ENCODE measurements at places on chromosomes 1 and 21.

DNA sequence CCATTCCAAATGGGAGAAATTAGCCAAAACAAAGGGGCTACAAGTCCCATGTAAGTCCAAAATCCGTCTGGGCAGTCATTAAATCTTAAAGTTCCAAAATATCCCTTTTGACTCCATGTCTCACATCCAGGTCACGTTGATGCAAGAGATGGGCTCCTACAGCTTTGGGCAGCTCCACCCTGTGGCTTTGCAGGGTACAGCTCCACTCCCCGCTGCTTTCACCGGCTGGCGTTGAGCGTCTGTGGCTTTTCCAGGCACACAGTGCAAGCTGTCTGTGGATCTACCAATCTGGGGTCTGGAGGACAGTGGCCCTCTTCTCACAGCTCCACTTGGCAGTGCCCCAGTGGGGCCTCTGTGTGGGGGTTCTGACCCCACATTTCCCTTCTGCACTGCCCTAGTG, 130.2 kb downstream of the TPR start:
- DNase-seq, result no peak

- DNase-seq, result no peak
These were observed 43.0 kb upstream of the ADAMTS1 start for GRCh38 chr21:26888256-26888655.

DNA sequence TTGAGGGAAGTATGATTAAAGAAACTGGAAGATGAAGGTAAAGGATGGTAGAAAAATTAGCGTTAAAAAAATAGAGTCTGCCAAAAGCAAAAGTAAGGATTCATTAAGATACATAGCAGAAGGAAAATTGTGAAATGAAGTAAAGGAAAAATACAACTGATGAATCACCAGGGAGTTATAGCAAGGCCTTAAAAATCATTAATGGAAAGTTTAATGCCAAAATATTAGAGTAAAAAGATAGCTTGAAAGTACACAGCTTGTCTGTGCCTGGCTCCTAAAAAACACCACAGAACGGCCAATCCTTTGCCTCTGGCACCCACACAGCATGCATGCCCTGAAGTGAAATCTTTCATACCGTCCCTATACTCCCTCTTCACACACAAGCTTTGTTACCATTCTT, 66.9 kb upstream of the APOBEC4 start:
- DNase-seq, result no peak

- DNase-seq, result no peak
These were observed 24.4 kb upstream of the RGS5 start for GRCh38 chr1:163227126-163227525.

- no peak for DNase-seq
These were observed 55.2 kb downstream of the MTR start for GRCh38 chr1:236850077-236850979.

- DNase-seq, result no peak
These were observed 207.4 kb upstream of the NRIP1 start for GRCh38 chr21:15272171-15272570.

GRCh38 chr1:214022229-214022791, 34.5 kb downstream of the PROX1 start:
- no peak for DNase-seq

DNA sequence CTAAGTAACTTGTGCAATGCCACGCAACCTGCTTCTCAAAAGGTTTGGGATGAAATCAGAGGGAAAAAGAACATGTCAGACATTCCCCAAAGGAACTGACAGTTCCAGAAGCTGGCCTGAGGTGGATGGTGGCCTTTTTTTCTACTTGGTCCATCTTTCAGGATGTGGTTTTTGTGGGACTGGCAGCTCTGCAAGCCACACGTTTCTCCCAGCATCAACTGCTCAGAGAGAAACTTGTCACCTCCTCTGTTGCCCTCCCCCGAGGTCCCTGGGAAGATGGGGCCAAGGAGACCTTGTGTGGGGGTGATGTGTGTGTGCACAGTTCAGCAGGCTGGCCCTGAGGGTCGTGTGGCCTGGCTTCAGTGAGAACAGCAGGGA, 2.5 kb upstream of the DHRS3 start:
- no peak for DNase-seq

- DNase-seq, result no peak
These were observed 17.0 kb downstream of the S100A7 start for GRCh38 chr1:153443486-153443885.

GRCh38 chr1:93999840-94000415, 90.7 kb upstream of the GCLM start:
- DNase-seq, result no peak

DNA sequence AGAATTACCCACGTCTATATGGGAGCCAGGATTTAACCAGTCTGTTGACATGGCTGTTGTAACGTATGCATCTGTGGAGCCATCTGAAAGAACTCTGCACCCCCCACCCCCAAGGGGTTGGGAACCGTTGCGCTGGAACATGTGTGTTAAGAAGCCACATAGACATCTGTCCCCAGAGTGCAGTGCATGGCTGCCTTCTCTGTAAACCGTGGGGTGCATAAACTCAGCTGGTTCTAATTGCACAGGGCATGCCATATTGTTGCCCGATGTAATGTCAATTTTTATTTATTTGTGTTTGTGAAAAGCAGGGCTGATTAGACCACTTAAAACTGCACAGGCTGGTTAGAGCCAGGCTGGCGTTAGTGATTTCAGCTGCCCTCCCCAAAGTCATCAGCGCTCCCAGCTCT, 70.1 kb upstream of the ROR1 start:
- no peak for DNase-seq

DNA sequence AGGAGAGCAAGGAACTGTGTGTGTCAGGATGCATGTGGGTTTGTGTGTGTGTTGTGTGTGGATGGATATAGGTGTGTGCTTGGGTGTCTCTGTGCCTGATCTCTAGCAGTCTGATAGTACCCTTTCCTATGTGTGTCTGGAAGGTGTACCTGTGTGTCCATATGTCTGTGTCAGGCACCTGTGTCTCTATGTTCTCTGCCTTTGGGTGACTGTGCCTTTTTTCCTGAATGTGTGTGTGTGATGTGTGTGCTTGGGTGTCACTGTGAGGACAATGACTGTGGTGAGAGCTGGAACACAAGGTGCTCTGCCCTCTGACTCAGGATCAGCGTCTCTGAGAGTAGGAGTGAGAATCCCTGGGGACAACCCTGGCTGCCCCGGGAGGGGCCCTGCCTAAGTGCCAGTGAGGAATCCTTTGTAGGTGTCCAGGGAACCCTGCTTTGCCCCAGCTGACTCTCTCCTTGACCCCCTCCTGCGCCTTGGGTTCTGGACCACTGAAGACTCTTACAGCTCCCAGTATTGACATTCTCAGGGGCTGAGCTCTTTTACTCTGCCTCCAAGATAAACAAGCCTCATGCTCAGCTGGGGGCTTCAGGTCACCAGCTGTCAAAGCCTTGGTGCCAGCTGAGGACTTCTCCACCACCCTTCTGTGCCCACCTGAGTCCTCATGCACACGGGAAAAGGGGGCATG, 735 bp upstream of the EFNA3 start:
- DNase-seq, result no peak

DNA sequence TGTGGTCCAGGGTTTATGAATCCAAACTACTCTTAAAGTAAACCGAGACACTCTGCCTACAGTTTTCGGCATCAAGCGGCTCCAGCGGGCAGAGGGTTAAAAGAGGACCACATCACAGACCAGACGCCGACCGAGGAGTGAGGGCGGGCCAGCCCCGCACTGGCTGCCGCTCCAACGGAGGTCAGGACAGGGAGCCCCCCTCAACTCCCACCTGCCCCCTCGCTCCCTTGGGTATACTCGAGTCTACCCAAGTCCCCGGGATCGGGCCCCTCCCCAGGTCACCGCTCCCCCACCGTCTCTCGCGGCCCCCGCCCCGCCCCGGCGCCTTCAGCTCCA, 312 bp downstream of the ARNT start:
- no peak for DNase-seq

DNA sequence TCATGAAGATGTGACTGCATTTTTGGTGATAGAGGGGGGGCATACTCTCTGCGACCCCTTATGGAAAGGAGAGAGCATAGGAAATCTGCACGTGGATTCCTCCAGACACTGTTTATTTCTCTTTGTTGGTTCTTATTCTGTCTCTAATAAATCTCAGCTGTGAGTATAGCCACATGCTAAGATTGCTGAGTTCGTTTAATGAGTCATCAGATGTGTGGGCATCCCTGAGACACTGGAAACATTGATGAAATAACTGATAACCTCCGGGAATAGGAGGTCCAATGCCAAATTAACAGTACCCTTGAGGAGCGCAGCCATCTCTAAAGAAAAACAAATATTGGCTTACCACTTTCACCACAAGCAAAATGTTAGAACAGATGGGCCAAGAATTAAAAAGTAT, 880.2 kb upstream of the NEGR1 start:
- no peak for DNase-seq

GRCh38 chr1:234866007-234866866, 256.3 kb upstream of the IRF2BP2 start:
- no peak for DNase-seq

DNA sequence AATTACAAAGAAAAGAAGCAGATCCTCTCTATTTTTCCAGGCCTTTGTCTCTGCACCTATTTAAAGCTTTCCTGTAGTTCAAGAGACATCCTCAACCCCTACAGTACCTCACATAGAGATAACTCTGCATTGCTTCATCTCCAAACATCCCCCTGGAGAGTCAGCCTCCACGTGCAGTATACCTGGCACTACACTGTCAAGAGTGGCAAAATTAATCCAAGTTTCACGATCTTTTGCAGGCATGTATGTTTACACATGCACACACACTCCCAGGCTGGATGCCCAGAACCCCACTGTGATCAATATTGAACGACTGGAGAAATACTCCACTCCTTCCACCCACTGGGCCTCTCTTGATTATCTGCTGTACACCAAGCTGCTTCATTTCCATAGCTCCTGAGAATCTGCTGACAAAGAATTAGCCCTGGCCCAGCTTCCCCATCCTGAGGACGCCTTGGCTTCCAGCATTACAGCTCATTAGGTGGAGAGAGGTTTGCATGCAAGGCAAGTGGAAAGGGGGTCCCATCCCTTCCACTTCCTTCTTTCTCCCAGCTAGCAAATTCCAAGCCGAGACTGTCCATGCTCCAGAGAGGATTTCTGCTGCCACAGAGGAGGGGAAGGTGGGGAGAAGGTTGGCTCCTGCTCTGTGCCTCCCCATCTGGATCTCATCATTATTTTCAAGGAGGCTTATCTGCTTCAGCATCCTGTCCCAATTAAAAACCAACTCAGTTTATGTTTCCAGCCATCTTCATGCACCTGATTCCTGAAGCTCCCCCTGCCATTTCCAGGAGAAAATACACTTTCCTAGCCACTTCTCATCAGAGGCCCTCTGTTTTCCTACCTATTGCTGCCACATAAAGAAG, 66.5 kb upstream of the GOLT1A start:
- no peak for DNase-seq

Data from T-helper 9 cell (primary cell).